Activated naive CD8-positive, alpha-beta T cell treated with anti-CD3 and anti-CD28 coated beads for 36 hours (primary cell): ENCODE measurements at places on chromosomes 5 and 9.

DNA sequence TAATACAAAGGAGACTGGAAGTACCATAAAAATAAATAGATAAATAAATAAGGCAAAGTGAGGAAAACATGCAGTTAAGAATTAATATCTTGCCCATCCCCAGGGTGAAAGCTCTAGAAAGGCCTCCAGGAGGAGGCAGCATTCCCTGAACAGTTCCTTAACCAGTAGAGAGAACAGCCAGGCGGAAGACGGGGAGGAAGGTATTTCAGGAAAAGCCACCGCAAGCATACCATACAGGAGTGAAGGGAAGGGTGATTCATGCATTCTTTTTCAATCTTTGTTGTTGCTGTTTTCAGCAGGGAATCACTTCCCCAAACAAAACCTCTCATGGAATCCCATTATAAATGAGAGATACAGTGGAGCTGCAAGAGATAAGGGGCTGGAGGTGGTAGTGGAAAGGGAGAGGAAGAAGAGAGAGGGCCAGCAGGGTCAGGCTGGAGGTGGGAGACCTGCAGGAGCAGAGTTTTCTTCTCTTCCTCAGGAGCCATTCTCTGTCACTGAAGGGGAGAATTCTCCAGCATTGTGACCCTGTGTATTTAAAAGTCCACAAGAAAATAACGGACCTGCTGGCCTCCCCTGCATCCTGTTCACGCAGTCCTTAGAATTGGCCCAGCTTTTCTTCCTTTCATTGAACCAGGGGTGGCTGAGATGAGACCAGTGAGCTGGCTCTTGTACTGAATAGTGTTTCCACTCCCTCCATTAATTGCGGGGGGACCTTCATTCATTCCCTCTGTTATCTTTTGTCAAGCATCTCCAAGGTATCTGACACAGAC, 255.9 kb downstream of the FAM114A2 start:
- no peak for DNase-seq

DNA sequence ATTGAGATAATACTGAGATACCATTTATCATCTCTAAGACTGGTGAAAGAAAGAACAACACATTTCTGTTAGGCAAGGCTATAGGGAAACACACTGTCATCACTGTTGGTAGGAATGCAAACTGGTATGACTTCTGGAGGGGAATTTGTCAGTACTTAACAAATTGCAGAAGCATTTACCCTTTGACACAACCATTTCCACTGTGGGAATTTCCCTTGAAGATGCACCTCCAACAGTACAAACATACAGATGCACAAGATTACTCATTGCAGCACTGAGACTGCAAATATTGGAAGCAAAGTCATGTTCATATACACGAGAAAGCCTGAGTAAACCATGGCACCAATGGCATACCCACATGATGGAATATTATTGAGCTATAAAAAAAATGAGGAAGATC, 17.6 kb downstream of the GM2A start:
- no peak for DNase-seq

DNA sequence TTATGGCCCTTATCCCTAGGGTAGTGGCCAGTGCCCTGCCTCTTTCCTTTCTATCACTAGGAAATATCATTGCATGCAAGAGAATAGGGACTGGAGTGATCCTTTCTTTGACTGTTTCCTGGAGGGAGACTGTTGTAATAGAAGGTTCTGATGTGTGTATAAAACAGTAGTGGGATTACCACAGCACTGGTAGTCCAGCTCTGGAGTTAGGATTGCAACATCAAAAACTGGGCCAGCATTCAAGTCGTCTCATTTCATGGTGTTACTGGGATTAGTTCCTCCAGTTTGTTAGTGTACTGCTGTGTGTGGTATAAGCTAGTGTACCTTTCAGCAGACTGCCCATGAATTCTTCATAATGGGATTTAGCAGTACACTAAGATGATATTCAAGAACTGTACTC, 45.8 kb downstream of the KIAA1958 start:
- no peak for DNase-seq

DNA sequence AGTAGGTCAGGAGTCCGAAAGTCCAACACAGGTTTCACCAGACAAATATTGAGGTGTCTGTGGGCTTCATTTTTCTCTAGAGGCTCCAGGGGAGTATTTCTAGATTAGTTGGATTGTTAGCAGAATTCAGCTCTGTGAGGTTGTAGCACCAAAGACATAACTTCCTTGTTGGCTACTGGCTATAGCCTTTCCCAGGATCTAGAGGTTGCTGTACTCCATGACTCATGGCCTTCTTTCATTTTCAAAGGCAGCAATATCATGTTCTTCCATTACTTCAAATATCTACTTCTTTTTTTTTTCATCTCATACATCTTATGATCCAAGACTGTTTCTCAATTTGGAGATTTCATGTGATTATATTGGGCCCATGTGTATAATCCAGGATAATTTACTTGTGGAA, 404.0 kb upstream of the FAM174A start:
- DNase-seq = no peak

DNA sequence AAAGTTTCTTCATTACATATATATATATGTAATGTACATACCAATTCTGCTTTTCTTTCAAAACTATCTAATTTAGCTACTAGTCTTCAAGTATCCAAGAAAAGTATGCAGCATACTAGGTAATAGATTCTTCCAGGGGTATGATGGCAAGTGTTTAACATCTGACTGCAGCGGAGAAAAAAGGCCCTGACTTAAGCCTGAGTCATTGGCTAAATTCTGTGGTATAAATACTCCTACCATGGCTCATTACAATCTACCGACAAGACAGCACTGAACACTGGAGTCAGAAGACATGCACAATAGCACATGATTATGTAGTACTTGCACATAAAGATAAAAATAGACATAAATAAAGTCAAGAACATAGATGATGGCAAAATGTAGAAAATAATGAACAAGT, 439.9 kb downstream of the BRINP1 start:
- no peak for DNase-seq

DNA sequence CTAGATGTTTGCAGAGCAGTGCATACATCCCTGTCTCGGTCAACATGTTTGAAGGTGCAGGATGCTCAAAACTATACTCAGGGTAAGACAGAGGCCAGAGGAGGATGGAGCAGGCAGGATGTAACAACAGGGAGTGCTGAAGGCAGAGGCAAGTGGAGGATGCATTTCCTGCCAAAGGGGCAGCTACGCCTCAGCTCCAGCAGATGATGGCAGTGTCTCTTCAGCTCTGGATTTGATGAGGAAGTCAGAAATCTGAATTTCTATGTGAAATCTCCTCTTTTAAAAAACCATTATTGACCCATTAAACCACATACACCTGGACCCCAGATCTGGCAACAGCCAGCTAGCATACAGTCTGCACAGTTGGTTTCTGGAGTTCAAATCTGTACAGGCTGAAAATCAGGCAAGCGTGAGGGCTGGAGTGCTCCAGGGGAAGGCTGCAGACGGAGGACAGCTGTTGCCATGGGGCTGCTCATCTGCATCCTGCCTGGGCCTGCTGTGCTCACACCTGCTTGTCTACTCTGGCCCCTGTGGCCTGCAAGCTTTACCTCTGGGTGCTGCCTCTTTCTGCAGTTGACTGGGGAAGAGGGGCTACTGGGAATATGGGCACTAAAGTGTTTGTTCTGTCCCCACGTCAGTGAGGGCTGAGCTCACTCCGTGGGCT, 152.9 kb upstream of the SLC28A3 start:
- no peak for DNase-seq

DNA sequence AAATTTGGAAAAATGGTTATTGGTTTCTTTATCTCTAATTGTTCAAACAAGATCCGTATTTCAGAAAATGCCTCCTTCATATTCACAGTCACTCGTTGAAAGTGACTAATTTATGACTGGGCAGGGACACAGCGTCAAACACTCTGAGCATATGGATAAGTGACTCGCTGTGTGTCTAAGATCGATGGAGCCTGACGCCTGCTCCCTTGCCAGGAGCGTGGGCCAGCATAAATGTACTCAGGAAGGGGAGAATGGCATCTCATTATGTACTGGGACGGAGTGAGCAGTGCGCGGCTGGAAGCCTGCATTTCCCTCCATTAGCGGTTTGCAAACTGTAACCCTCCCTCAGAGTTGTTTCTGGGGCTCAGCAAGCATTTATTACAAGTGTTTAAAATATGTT, 79.8 kb upstream of the CAST start:
- no peak for DNase-seq

DNA sequence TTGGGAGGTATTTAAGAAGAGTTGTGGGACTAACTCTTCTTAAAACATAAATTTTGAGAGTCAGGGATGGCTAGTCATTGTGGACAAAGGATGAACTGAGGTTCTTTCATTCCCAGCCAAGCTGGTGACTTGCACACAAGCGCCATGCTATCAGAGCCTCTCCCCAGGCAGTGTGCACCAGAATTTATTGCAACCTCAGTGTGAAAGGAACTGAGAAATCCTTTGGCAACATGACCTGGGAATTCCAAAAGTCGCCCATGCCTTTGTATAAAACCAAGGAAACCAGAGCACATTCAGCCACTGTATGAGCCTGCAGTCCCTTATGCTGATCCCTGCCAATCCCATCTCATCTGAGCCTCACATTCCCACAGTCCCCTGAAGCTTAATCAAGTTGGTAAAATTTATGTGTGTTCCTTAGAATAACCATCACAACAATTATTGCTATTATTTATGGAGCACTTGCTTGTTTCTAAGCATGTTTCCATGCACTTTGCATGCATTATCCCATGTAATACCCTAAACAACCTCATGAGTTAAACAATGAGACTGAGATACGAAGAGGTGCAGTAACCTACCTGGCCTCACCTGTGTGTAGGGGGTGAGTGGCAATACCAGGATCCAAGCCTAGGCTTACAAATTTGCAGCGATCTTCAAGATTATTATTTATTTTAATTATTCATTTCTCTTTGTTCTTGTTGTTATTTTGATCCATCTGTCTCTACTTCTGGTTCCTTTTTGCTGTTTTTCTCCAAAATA, 116.4 kb downstream of the NTRK2 start:
- no peak for DNase-seq

DNA sequence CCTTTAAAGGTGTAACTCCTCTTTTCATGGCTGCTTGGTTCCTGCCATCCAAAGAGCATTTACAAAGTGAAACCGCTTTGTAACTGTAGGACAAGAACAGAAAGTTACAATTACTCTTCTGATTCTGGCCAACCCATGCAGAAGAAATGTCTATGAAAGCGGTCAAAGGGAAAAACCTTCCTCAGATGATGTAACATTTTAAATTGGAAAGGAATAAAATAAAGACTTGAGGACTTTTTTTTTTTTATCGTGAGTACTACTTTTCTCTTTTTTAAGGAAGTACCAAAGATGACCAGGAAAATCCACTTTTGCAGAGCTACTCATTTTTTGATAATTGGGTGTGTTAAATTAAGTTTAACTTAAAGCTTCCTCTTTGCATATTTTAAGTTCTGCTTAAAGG, 13.0 kb upstream of the C9orf72 start:
- no peak for DNase-seq

DNA sequence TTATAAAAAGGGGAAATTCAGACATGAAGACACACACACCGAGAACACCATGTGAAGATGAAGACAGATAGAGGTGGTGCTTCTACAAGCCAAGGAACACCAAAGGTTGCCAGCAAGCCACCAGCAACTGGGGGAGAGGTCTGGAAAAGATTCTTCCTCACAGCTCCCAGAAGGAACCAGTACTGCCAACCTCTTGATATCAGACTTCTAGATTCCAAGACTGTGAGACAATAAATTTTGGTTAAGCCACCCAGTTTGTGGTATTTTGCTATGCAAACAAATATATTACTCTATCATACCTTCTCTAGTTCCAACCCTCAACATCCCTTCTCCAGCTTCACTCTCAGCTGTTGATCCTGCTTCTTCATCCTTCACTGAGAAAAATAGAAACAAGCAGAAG, 451.1 kb downstream of the EBF1 start:
- no peak for DNase-seq

DNA sequence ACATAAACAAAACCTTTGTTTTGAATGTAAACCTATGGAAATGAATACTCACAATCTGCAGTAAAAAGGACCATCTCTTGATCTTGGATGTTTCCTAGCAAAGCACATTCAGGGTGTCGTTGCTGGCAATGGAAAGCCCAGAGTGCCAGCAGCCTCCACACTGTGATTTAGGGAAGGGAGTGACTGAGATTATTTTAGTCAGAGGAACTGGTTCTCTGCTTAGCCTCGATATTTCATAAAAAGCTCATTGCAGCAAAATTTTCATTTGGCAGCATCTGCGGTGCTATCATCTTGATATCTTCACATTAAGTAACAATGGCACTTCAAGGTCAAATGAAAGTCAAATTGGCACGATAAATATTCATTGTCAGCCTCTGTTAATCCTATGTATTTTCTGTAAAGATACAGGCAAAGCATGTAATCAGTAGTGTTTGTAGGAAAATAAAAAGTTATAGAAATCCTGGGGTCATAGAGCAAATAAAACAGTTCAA, 116.0 kb downstream of the MACIR start:
- no peak for DNase-seq

- DNase-seq = no peak
Observed at GRCh38 chr9:76817489-76817888, 53.3 kb downstream of the PCA3 start.

- no peak for DNase-seq
Observed at GRCh38 chr9:90846770-90847419, 45.3 kb downstream of the SYK start.

DNA sequence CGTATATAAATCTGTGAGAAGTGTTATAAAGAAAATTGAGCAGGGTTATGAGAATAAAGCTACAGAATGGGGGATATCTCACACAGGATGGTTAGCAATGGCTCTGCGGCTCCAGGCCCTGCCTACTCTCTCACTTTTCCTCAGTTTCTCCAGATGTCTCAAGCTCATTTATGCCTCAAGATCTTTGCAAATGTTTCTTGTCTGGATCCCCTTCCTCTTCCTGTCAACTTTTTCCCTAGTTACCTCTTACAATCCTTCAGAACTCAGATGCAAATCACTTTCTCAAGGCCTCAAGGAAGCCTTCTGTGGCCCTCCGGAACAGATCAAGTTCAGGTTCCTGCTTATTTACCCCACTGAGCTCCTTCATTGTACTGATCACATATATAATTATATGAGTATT, 386.4 kb downstream of the RAB3C start:
- no peak for DNase-seq

DNA sequence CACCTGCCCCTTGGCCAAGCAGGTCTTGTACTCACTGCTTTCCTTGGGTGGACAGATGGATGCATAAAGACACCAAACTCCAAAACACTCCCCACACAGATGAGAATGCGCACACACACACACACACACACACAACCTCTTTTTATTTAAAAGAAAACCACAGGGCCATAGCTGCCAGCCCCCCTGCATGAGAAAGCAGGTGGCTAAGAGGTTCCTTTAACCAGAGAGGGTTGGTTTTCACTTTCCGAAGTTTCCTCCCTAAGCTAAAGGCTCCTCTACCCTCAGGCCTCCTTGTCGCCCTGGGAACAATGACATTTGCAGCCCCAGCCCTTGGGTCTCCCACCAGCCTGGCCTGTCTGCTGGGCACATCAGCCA, 11.1 kb downstream of the NR5A1 start:
- no peak for DNase-seq

GRCh38 chr9:133309608-133310007, 26.4 kb downstream of the SURF6 start:
- DNase-seq = no peak

DNA sequence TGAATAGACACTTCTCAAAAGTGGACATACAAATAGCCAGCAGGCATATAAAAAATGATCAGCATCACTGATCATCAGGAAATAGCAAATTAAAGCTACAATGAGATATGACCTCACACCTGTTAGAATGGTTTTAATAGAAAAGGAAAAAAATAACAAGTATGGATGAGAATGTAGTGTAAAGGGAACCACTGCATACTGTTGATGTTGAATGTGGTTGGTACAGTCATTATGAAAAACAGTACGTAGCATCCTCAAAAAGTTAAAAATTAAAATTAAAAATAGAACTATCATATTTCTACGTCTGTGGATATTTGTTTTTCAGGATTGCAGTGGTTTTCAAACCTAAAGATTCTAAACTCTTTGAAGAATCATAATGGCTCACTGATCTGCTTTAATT, 215.1 kb upstream of the NREP start:
- DNase-seq = no peak
